ENCODE measurements at places on chromosomes 12 and 14.
A peak's percentile ranks its signal among the peaks of the same experiment; 100 is the strongest.

DNA sequence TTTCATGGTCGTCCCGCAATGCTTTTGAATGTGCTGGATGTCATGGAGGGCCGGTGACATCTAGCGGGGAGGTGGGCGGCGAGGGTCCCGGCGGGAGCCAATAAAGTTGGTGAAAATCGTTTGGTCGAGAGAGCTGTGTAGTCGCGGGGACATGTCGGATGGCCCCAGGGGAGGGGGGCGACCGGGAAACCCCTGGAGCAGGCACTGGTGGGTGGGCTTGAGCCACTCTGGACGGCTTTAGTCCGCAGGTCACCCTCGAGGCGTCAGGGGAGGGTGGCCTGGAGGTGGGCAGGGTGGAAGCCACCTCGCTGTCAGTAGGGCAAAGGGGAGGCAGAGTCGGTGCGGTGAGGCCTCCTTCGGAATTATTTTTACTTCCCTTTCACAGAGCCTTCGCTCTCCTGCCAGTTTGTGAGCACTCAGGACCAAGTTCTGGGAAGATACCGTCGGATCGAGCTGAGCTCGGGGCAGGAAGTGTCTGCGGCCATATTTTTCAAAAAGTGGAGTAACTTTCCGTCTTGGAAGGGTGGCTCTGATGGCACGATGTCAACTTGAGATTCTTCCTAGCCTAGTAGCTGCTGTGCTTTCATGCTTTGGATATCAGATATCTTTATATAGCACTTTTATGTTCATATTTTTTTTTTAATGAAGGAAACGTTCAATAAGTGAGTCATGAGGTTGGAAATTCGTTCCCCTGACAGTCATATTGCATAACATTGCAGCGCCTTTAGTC, 28.2 kb downstream of the WBP11 start:
- DNase-seq, result peak; percentile 32

- DNase-seq, result no peak
Measured at GRCh38 chr12:2634471-2634870, 160.3 kb upstream of the FKBP4 start.

GRCh38 chr12:121957861-121958515, 39.6 kb downstream of the CFAP251 start:
- DNase-seq, result no peak

GRCh38 chr14:67630186-67630585, 10.5 kb downstream of the ARG2 start:
- DNase-seq, result no peak

DNA sequence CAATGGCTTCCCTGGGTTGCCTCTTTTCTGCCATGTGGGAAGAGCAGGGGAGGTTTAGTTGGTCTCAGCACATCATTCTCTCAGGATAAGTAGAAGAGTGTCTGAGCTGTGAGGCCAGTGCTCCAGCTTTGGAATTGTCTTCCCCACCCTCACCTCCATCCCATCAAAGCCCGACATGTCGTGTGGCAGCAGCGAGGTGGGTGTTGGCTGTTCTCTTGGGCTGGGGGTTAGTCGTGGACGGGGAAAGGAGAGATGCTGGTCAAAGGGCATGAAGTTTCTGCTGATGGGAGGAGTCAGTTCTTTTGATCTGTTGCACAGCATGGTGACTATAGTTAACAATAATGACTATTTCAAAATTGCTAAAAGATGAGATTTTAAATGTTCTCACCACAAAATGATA, 404.2 kb downstream of the TMEM121 start:
- no peak for DNase-seq

DNA sequence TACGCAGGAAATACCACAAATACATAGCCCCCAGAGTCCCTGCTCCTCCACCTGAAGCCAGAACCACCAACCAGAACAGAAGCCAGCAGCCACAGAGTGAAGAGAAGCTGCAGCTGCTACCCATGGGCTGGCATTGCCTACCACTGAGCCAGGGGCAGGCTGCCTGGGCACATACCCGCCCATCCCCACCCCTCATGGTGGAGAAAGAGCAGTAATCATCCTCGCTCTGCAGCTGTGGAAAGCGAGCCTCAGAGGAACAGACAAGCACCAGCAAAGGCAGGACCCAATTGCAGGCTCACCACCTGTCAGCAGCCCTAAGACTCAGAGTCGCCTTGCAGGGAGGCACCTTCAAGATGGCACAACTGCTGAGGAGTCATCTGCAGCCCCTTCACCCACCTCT, 11.2 kb upstream of the CD9 start:
- DNase-seq, result no peak

DNA sequence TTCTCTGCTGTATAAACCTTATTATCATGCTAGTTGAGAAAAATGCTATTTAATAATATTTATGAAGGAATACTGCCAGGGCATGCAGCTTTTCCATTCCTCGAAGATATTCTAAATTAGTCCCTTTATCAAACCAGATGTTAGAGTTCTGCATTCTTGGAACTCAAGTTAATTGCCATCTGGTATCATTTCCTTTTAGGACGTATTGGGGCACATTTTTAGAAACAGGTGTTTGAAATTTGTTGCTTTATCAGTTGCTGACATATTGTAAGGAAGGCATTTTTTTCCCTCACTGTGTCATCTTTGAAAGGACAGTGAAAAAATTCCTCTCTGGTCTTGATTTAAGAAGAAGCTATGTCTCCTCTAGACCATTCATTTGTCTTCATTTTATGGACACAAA, 471.2 kb upstream of the PRICKLE1 start:
- no peak for DNase-seq

GRCh38 chr14:76968621-76969063, 59.9 kb downstream of the IRF2BPL start:
- no peak for DNase-seq

GRCh38 chr12:12446786-12447185, 89.9 kb downstream of the BORCS5 start:
- no peak for DNase-seq

DNA sequence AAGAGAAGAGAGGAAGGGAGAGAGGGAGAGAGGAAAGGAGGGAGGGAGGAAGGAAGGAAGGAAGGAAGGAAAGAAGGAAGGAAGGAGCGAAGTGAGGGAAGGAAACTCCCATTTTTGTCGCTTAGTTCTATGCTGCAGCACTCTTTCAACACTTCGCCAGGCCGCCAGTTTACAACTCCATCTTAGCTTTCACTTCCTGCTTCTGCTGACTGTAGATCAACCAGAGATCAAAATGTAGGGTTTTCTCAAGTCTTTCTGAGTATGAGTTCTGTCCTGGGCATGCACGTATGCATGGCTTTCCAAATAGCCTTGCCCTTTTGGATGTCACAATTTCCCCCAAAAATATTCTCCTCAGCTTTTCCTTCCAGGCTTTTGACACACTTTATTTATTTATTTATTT, 723.4 kb downstream of the TRHDE start:
- no peak for DNase-seq

DNA sequence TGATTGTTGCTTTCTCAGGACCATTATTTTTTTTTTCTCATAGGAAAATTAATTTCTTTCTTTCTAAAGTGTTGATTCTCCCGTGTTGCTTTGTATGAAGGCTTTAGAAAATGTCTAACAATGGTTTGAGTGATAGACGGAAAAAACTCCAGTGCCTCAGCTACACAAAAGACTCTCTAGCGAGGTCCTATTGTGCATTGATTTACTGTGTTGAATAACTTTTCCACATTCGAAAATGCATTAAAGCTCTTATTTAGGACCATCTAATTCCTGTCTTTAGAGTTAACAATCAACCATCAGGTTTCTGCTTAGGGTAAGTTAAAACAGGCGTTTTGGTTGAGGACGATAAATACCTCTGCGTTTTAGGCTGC, 99.6 kb downstream of the PTPN11 start:
- no peak for DNase-seq

DNA sequence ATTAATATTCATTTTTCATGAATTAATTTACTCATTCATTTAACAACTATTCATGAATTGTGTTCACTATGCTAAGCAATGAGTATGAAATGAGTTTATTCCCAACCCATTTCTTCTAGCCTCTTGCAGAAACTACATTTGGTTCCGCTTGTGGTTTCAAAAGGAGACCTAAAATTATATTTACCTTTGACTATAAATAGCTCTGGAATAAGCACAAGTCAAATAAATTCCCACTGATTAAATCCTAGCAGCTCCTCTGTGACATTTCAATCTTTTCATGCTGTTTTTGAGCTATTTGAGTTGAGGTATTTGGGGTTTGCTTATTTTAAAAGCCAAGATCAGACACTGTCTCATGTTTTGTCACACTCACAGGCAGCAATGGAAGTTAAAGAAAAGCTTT, 46.9 kb downstream of the DUSP6 start:
- DNase-seq, result no peak

GRCh38 chr12:48907245-48907644, 18.0 kb downstream of the FKBP11 start:
- DNase-seq, result no peak

DNA sequence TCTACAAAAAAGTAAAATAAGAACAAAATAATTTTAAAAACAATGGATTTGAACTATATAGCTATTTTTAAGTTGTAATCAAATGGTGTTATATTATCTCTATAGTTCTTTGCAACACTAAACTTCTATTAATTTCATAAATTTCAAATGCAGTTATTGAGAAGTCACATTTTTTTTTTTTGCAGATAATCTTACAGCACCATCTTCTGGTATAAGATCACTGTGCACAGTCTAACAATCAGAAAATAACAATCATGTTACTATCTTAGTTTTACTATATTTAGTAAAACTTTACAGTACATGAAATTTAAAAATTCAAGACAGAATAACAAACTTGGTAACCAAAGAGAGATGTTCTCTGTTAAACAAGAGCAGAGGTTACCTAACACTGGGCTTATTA, 40.6 kb downstream of the GXYLT1 start:
- no peak for DNase-seq

DNA sequence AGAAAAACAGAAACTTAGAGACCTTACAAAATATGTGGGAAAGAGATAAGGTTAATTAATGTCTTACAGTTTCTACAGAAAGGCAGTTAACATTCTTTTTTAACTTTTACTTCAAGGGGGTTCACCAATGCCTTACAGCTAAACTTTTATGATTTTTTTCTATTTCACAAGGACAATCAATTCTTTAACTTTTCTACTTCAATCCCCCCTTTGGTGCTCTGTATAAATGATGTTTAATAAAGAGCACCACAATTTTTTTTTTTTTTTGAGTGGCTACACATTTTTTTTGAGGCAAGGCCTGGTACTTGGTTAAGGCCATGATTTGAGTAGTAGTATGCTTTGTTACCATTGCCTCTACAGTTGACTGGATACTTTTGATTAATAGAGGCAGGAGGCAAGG, 279.6 kb downstream of the PRKD1 start:
- DNase-seq, result no peak

GRCh38 chr12:90455756-90456155, 499.2 kb downstream of the CCER1 start:
- no peak for DNase-seq

GRCh38 chr12:104490186-104490585, 33.4 kb downstream of the CHST11 start:
- DNase-seq, result no peak

GRCh38 chr12:107196681-107197080, 103.3 kb upstream of the CRY1 start:
- peak; percentile 29 for DNase-seq

DNA sequence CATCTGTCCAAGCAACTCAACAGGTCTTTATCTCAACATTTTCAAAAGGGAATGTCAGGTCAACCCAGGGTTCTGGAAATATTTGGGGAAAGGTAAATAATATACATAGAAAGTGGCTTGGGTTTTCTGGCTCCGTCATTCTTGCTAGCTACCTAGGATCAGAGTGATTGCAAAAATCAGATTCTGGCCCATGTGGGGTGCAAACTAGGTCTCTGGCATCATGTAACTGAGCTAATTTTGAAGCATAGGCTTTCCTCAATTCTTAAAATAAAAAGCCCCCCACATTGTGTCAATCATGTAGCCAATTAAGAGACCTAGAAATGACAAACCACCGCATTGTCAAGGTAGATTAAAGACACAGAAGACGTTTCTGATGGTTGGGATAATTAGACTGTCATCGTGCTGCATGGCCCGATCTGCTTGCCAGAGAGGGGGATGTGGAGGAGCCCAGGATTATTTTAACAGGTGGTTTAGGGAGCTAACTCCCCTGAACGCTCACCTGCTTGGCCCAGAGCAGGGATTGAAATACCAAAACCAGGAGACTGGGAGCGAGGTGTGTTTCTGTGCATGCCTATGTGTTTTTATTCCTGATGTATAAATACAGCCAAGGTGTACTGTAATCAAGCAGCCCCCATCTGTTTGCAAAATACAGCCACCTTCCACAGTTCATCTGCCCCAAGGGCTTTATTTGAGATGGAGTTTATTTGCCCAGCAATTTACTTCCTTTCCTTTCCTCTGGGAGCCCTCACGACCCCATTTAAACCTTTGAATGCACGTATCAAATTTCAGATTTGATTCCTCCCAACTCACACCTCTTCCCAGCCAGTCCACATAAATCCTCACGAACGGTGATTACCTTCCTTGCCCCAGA, 189.5 kb downstream of the TTC8 start:
- DNase-seq, result no peak

DNA sequence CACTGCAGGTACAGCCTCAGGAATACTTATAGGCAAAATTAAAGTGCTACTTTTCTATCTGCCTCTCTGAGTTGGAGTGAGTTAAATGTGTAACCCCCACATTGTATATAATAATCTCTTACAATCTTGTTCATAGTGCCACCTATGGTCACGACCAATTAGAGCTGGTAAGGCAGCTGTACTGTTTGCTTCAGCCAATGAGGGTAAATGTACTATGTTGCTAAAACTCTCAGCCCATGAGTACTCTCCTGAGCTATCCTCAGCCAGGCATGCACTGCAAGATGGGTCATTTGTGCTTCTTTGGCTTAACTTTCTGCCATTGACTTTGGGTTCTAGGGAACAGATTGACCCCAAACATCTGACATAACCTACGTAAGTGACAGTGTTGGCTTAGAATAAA, 15.0 kb upstream of the MDM2 start:
- peak; percentile 62 for DNase-seq

GRCh38 chr12:32032205-32032810, 73.1 kb downstream of the RESF1 start:
- no peak for DNase-seq

GRCh38 chr14:99531251-99532096, 50.3 kb downstream of the CCNK start:
- DNase-seq, result peak; percentile 63

- DNase-seq, result no peak
Measured at GRCh38 chr12:29591140-29592020, 93.9 kb upstream of the OVCH1 start.

DNA sequence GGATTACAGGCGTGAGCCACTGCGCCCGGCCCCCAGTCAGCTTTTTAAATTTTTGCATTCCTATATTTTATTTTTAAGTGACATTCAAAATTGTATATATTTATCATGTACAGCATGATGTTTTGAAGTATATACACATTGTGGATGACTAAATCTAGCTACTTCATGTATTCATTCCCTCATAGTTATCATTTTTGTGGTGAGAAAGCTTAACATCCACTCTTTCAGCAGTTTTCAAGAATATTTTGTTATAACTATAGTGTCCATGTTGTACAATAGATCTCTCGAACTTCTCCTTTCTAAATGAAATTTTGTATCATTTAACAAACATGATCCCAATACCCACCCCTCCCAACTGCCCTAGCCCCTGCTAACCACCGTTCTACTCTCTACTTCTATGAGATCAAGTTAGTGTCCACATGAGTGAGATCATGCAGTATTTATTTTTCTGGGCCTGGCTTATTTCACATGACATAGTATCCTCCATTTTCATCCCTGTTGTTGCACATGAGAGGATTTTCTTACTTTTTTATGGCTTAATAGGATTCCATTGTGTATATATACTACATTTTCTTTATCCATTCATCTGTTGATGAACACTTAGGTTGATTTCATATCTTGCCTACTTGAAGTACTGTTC, 8.8 kb upstream of the HEBP1 start:
- peak; percentile 33 for DNase-seq

GRCh38 chr14:63605041-63605532, 36.6 kb downstream of the WDR89 start:
- DNase-seq, result no peak

GRCh38 chr14:101501341-101501740, 60.0 kb upstream of the DIO3 start:
- no peak for DNase-seq

Data from AG08396 (cell line).